ENCODE measurements at places on chromosomes 2 and 18.
A peak's percentile ranks its signal among the peaks of the same experiment; 100 is the strongest.

DNA sequence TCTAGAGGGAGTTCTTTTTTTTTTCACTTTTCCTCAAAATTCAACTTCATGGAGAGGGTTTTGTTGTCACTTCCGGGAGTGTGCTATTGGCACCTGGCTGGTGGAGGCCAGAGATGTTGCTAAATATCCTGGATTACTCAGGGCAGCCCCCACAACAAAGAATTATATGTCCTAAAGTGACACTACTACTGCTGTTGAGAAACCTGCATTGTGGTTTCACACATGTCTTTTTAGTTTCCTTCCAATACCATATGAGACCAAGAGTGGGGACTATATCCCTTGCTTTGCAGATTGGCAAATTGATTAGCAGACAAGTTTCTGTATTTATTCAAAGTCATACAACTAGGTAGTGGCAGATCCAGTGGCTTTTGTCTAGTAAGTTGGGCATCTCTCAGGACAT is 826.8 kb downstream of the TRIB2 start:
- DNase-seq: no peak

GRCh38 chr2:229780856-229781773 is 66.8 kb upstream of the DNER start:
- DNase-seq: no peak

DNA sequence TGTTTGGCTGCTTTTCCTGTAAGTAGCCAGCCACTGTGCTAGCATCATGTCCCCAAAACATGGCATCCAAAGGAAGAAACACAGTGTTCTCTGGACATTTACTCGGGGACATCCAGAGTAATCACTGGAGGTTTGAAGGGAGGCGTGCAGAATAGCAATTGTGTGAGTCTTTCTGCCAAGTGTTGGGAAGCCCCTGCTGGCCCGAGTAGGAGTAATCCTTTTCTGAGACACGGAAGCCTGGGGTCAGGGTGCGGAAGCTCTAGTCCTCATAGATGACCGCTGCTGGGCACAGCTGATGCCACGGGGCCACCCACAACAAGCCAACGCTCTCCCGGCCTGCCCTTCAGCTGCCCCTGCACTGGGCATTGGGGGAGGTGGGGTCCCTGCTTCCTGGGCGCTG is 24.8 kb upstream of the HDAC4 start:
- no peak for DNase-seq

- DNase-seq: no peak
These were observed 48.0 kb upstream of the MRPL33 start for GRCh38 chr2:27723372-27724144.

DNA sequence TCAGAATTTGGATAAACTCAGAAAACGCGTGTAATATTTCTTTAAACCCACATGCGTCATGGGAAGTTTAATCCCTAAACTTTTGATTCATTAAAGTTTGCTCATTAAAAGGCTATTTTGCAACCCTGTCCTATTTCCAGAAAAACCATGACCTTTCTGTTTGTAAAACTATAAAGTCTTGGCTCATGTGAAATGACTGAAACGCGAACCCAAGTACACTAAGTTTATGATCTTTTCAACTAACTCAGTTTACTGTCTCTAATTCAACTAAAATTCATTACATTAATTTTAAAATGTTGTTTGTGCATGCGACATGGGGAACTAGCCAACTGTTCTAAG is 3.9 kb upstream of the RPL31 start:
- DNase-seq: no peak

DNA sequence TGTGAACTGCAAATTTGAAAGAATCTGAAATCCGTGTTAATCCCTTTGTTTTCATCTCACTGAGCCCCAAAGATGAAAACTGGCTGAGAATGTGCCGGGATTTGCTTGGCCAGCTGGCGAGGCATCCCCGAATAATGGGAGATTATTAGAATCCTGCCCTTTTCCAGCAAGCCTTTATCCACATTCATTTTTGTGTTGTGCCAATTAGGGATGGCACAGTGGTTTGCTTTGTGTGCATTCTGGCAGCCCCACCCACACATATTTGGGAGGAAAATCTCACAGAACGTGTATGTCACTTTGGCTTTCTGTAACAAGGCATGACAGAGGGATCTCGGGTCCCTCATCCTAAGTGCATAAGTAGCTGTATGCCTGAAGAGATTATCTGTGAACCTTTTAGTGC is 405.8 kb upstream of the FAM98A start:
- no peak for DNase-seq

DNA sequence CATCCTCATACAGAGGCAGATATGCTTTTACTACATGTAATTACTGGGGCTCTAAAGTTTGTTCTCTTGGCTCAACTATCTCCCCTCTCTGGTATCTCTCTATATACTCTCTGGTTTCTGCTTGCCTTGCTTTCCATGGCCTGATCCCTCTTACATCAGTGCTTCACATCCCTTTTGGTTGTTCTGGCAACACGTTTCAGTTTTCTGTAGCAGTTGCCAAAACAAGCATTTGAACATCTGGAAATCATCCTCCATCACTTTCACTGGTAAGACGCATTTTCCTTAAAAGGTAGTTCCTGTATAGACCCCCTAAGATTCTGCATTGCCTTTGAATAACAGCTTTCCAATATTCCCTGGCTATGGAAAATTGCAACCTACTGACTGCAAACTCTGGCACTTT is 25.9 kb downstream of the COL5A2 start:
- DNase-seq: no peak

GRCh38 chr2:45672138-45672537 is 20.7 kb downstream of the PRKCE start:
- no peak for DNase-seq

DNA sequence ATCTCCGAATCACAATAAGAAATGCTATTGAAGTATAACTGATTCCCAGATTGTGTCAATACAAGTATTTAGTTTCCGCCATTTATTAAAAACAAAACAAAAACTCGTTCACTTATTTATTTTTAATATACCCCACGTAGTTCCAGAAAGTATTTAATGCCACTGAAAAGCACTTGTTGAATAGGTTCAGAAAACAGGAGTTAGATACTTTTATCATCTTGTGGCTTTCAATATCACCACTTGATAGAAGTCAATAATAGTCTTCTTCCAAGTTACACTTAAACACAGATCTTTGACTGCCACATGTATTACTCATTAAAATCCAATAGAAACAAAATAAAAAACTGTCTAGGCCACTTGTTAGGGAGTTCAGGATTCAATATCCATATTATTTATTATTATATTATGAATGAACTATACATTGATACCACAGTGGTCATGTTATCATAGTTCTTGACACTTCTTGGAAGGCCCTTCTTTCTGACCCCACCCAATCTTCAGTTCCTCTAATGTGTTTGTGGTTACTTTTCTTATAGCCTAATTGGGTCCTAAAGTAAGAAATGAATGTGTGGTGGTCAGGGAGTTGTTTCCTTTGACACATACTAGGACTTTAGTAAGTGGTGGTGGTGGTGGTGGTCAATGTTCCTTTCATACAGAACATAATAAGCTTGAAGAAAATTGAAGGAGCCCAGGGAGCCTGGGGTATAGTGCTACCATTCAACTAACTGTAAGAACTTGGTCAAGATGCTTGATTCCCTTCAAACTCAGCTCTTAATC is 221.3 kb upstream of the ITGA4 start:
- DNase-seq: no peak

GRCh38 chr2:237878-238277 is 26.0 kb downstream of the SH3YL1 start:
- DNase-seq: no peak

- no peak for DNase-seq
These were observed 102.8 kb downstream of the ICOS start for GRCh38 chr2:204039298-204039838.

- DNase-seq: no peak
These were observed 9.6 kb downstream of the CPLX4 start for GRCh38 chr18:59308938-59309260.

DNA sequence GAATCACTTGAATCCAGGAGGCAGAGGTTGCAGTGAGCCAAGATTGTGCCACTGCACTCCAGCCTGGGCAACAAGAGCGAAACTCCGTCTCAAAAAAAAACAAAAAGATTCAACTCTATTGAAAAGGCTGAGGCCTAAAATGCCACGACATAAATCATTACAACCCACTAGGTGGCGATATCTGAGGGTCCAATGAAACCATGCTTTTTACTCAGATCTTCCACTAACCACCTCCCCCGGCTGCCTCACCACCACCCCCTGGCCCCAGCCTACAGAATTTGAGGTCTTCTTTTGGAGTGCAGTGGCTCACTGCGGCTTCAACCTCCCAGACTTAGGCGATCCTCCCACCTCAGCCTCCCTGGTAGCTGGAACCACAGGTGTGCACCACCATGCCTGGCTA is 57.5 kb downstream of the AP1S3 start:
- peak; percentile 31 for DNase-seq

- no peak for DNase-seq
These were observed 101.1 kb downstream of the TMEM17 start for GRCh38 chr2:62404913-62405312.

GRCh38 chr2:234158812-234159211 is 108.3 kb downstream of the SPP2 start:
- DNase-seq: no peak

DNA sequence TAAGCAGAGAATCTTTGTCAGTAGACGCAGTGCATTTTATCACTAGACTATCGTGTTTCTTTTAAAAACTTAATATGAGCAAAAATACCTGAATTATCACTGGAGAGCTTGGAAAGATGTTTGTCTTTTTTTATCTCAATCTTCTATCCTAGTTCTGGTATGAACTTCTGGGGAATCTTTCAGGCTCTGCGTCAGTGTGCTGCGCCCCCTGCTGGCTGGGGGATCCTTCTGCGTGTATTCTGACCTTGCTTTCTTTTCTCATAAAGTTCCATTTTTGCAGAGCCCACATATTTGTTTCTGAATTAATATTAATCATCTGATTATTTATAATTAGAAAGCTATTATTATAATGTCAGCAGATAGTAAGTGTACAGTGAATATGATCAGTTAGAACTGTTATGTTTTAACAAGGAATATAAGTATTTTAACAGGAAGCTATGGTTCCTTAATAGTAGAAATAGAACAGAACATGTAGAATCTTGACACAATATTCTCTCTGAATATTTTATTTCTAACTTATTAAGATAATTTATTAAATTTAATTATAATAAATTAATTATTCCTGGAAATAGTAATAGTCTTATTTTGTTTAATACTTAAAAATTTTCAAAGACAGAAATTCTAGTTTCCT is 945.0 kb upstream of the CRIM1 start:
- no peak for DNase-seq

Data from activated CD4-positive, alpha-beta T cell treated with anti-CD3 and anti-CD28 coated beads, Interleukin-2, amount 50 U/mL, for 4 hours (primary cell).